ENCODE measurements at places on chromosomes 7 and 10. TPM values are rescaled to one million over a fixed set of nuclear protein-coding genes. Genes with fewer than 3 reads are reported as not detected.

HACD1 gene
- 17.4 TPM for total RNA-seq

COL13A1 gene
- 20.1 TPM for total RNA-seq

TLX1 gene
- total RNA-seq = not detected

RBP4 gene
- total RNA-seq = not detected

IKZF1 gene
- total RNA-seq = not detected

EVX1 gene
- total RNA-seq = not detected

CTAGE6 gene
- total RNA-seq = 0.88 TPM

KIAA1549 gene
- 8.7 TPM for total RNA-seq

KCNH2 gene
- 0.87 TPM for total RNA-seq

LIPK gene
- not detected for total RNA-seq

FXYD4 gene
- total RNA-seq = not detected

C10orf53 gene
- not detected for total RNA-seq

SPACDR gene
- total RNA-seq = not detected

JCAD gene
- total RNA-seq = 107 TPM

PDZD7 gene
- total RNA-seq = 1.2 TPM

OR6B1 gene
- total RNA-seq = not detected

UCMA gene
- not detected for total RNA-seq

SLC26A5 gene
- total RNA-seq = not detected

SGMS1 gene
- 35.9 TPM for total RNA-seq

SFRP5 gene
- not detected for total RNA-seq

TMEM176A gene
- total RNA-seq = not detected

HMX3 gene
- not detected for total RNA-seq

URGCP gene
- 21.2 TPM for total RNA-seq

ZNF282 gene
- total RNA-seq = 33.3 TPM

GJD4 gene
- not detected for total RNA-seq

OR6V1 gene
- not detected for total RNA-seq

ZNF789 gene
- 4.7 TPM for total RNA-seq

PTEN gene
- total RNA-seq = 41.2 TPM

ZNF804B gene
- not detected for total RNA-seq

Data from glomerular endothelial cell (primary cell).